Stimulated activated CD4-positive, alpha-beta T cell treated with anti-CD3 and anti-CD28 coated beads, Interleukin-12 subunit alpha, Interleukin-12 subunit beta, amount 100 ng/mL, for 4 hours (primary cell): ENCODE measurements at places on chromosomes 12 and 14.

DNA sequence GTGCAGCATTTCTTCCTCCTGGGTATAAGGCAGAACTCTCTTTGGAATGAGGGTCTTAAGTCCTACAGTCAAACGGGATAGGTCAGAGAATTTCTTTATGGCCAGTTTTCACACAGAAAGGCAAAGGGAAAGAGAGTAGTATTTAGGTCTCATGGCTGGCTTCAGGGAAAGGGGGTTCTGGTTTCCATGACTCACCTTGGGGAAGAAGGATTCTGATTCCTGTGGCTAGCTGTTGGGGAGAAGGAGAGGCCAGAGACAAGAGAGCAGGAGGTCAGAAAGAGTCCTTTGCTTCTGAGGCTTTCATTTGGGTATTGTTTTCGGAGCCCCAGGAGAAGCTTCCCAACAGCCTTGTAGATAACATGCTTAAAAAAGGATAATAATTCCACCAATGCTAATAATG lies 332.5 kb downstream of the NPAS3 start:
- DNase-seq: no peak

DNA sequence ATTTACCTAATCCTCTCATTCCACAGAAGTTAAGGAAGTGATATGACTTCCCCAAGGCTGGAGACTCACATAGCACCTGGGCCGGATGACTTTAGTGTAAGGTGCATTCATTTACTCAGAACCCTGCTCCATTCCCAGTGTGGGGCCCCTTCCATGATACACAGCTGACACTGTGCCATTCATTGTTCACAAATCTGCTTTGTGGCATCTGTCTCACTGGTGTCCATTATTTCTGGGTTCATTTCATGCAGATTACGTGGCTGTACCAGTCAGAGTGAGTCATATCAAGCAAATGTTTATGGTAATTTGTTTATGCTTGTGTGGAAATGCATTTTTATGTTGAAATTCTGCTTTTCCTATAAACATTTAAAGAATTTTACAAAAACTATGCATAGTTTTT lies 5.2 kb downstream of the ANO4 start:
- DNase-seq: no peak

- DNase-seq: no peak
Measured at GRCh38 chr12:129776977-129777667, 126.7 kb downstream of the TMEM132D start.

GRCh38 chr12:53344824-53345485 lies 8.8 kb upstream of the SP7 start:
- peak; percentile 69 for DNase-seq

GRCh38 chr14:59161561-59162175 lies 26.8 kb upstream of the DAAM1 start:
- DNase-seq: no peak

DNA sequence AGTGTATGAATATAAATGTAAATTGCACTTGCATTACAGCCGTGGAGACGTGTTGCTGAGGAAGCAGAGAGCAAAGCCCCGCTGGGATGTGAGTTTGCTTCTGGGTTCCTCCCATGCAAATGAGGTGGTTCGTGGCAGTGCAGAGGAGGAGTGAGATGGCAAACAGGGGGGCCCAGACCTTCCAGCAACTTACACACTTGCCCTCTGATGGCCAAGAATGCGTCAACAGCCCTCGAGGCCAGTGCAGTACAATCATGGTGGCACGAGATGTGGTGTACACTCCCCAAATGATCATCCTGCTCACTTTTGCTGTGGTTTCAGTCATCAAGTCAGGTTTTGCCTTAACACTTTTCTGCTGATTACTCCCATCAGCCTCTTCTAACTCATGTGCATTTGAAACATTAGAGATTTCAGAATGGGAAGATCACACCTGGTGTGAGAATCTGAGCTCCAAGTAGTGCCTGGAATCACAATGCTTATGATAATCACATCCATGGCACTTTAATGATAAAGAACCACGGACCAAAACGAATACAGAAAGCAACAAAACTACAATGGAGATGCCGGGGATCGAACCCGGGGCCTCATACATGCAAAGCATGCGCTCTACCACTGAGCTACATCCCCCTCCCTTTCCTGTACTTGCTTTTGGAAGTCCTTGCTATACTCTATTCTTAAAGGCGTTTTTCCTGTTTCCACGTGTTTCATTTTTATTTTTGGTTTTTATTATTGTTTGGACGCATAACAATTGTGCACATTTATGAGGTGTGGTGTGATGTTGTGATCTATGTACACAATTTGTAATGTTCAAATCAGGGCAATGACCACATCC lies 7.0 kb upstream of the UBC start:
- DNase-seq: peak; percentile 73

DNA sequence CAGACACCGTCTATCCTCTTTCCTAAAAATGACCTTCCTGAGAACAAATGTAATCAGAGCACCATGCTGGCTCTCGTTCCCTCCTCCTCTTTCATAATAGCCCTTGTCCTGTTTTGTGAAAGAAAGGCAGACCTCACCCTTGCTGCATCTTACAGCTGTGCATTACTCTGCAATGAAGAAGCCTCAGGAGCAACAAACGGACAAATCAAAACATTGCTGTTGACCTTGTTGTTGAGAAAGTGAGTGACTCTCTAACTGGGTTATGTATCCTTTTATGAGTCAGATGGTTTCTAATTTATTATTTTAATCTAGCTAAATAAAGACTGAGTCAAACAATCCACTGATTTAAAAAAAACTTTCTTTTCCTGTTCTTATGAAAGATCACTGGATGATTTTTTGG lies 180.9 kb downstream of the RPS29 start:
- DNase-seq: no peak

DNA sequence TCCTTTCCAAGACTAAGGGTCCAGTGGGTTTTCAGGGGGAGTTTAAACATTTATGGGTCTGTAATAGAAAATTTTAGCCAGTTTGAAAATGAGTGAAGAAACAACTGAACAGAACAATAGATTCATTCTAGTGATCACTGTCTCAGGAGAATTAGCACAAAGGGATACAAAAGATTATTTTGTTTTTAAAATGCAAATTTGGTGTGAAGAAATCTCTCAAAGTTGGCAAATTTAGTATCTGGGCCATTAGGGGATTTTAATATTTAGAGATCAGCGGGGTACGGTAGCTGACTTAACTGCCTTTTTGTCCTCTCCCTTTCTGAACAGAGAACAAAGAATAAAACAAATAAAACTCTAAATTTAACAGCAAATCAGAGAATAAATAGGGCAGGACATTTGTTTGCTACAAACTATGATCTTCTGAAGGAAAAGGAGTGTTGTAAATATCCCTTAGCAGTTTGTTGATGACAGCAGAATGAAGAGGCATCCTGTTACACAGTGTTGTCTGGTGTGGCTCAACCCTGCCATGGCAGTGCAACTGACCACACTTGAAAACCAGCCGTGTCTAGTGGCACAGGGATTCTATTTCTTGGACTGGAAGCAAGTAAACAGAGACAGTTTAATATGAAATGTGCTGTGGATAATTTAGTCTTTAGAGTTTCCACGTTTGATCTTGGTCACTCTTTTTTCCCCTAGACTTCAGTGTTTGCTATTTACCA lies 46.3 kb upstream of the LRTM2 start:
- no peak for DNase-seq

- DNase-seq: no peak
Measured at GRCh38 chr14:77660754-77661153, 44.3 kb upstream of the SPTLC2 start.
